ENCODE measurements at places on chromosomes 7 and 10.

- no peak for DNase-seq
Measured at GRCh38 chr10:121928528-121928884, 675 bp upstream of the ATE1 start.

DNA sequence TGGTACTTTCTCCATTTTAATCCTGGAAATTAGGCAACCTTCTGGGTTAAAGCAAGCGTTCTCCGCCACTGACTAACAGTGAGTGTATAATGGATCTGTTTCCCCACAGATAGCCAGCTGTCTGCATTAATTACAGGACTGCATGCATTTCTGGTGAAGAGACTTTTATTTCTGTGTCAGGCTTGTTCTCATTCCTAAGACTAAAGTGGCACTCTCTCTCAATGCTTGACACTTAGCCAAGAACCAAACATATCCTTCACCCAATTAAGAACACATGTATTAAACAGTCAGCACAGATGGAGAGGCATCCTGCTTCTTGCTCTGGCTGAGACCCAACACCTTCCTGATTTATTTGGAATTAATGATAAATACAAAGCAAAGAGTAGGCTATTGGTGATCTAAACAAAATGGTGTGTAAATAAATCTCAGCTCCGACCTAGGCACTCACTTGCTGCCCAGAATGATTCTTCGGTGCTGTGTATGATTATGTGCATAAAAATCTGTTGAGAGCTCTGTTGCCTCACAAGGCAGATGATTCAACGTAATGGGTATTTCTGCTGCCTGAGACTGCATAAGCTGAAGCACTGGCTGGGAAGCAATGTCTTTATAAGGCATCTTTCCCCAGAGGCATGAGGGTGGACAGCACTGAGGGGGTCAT is 16.8 kb downstream of the CALU start:
- no peak for DNase-seq

DNA sequence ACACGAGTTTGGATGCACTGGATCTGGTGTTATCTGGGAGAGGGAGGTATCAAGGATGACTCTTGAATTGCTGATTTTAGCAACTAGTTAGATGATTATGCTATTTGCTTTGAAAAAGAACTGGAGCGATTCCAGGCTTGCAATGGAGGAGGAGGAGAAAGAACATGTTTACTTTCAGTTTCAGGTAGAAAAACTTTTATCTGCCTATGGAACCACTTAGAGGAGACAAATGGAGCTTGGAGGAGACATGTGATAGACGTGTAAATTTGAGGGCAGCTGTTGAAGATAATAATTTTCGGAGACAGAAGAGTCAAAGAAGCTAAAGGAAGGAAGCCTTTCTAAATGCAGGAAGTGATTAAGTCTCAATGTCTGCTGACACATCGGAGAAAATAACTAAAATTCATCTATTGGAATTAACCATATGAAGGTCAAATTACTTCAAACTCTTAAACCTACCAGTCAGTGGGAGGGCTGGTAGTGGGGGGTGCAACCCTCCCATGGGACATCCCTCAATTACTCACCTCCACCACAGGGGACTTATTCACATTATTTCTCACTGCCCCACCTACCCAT is 56.4 kb upstream of the GNAI1 start:
- DNase-seq: no peak

DNA sequence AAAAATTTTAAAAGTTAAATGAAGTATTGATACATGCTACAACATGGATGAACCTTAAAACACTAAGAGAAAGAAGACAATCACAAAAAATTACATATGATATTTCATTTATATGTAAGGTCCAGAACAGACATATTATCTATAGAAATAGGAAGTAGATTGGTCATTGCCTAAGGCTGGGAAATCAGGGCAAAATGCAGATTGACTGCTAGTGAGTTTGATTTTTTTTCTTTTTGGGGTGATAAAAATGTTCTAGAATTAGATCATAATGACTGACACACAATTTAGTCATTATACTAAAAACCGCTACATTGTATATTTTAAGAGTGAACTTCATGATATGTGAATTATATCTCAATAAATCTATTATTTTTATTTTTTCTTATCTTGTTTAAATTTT is 88.3 kb downstream of the CPEB3 start:
- DNase-seq: no peak

DNA sequence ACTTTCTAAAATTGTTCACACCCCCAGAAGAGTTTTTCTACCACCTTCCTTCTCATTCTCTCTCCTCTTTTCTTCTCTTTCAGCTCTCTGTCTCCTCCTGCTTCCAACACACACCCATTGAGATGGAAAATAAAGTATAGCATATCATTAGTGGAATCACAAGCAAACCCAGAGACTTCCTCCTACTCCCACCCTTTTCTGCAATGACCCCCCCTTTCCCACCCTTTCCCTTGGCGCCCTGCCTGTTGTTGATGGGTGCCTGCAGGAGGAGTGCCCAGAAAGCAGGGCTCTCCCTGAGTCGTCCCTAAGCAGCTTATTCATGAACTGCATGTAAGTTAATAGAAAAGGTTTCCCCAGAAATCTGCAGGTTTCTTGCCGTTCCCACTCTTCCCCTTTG is 300.0 kb downstream of the PLXNA4 start:
- DNase-seq: no peak

GRCh38 chr7:150358988-150359621 is 9.5 kb upstream of the REPIN1 start:
- no peak for DNase-seq

GRCh38 chr7:84647797-84648757 is 453.5 kb upstream of the SEMA3A start:
- no peak for DNase-seq

GRCh38 chr7:119556436-119556835 is 716.5 kb upstream of the KCND2 start:
- DNase-seq: no peak

DNA sequence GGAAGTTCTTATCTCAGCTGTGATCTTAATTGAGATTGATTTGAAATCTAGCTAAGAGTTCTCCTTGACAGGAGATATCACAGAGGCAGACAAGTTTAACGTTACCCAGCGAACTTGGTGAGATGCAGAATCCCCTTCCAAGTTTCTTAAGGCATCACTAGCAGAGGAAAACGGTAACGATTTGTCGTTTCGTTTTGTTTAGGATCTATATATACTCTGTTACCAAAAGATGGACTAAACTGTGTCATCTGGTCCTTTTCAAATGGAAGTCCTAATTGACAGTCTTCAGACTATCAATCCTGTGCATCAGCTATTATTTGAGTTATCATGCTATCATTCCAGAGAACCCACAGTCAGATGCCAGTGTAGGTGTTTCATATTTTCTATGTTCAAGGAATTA is 316.7 kb upstream of the SORCS1 start:
- no peak for DNase-seq

DNA sequence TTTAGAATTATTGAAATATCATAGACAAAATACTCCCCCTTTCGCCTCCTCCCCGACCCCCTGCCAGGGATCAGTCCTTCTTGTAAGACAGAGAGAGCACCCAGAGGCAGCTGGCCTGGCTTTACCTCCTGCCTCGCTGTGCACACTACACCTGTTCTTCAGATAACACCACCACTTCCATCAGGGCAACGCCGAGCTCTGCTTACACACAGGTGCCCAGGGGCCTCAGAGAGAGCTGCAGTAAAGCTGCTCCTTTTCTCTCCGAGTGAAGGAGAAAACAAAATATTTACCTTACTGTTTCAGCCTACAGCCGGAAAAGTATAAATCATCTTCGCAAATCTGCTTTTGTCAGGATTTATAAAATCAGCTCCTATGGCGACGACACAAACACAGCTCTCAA is 80.7 kb downstream of the HIPK2 start:
- DNase-seq: no peak

- DNase-seq: no peak
Measured at GRCh38 chr7:151233804-151234203, 1.5 kb downstream of the CHPF2 start.

Data from activated CD4-positive, alpha-beta T cell treated with anti-CD3 and anti-CD28 coated beads for 24 hours (primary cell).